Activated T-cell treated with anti-CD3 and anti-CD28 coated beads for 4 hours (primary cell): ENCODE measurements at places on chromosomes 7 and 10.

DNA sequence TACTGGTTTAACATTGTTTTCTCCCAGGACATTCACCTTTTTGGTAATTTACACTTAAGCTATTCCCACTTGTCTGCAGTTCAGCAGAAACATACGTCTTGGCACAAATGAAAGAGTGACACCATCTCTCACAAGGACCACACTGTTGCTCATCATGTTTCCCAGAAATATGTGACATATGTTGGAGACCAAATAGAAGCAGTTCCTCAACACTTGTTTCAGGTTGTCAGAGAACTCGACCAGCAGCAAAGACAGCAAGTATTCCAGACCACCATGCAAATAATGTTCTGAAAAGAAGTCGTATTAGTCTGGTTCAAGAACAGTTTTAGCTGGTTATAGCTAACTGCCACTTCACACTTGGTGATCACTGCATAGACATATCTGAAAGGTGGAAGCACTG, 81.3 kb upstream of the KLF6 start:
- no peak for DNase-seq

- DNase-seq: no peak
Measured at GRCh38 chr10:97307441-97307840, 11.6 kb upstream of the FRAT1 start.

DNA sequence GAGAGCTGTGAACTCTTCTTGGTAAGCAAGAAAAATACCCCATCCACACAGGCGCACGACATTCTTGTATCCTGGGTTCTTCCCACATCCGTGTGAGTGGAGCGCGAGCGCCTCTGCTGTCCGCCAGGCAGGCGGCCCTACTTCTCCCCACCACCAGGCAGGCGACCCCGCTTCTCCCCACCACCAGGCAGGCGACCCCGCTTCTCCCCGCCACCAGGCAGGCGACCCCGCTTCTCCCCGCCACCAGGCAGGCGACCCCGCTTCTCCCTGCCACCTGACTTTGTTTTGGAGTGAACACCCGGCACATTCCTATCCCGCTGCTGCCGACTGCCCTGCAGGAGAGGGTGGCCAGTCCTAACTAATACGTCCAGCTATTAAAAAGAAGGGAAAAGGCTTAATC, 120.8 kb downstream of the NT5C2 start:
- DNase-seq: no peak

DNA sequence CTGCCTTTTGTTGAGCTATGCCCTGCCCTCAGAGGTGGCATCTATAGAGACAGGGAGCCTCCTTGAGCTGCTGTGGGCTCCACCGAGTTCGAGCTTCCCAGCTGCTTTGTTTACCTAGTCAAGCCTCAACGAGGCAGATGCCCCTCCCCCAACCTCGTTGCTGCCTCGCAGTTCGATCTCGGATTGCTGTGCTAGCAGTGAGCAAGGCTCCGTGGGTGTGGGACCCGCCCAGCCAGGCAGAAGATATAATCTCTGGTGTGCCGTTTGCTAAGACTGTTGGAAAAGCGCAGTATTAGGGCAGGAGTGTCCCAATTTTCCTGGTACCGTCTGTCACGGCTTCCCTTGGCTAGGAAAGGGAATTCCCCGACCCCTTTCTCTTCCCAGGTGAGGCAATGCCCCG, 88.4 kb upstream of the CDK6 start:
- DNase-seq: no peak

- DNase-seq: no peak
Measured at GRCh38 chr7:42700406-42701327, 211.2 kb downstream of the C7orf25 start.

DNA sequence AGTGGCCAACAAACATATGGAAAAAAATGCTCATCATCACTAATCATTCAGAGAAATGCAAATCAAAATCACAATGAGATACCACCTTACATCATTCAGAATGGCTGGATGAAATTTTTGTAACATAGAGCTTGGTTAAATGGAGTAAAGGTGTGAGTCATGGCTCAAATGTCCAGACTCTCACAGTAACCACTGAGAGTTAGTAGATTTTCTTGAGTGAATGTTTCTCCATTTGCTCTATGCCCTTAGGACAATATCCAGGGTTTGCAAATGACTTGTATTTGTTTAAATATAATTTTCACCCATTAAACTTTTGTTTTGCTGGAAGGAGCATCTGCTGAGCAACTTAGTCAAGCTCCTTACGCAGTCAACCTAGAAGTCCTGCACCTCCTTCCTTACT, 967.2 kb downstream of the XPNPEP1 start:
- DNase-seq: no peak

GRCh38 chr10:101075775-101076174, 14.0 kb downstream of the KAZALD1 start:
- DNase-seq: no peak

- DNase-seq: no peak
Measured at GRCh38 chr10:122632031-122632430, 67.6 kb downstream of the C10orf120 start.

DNA sequence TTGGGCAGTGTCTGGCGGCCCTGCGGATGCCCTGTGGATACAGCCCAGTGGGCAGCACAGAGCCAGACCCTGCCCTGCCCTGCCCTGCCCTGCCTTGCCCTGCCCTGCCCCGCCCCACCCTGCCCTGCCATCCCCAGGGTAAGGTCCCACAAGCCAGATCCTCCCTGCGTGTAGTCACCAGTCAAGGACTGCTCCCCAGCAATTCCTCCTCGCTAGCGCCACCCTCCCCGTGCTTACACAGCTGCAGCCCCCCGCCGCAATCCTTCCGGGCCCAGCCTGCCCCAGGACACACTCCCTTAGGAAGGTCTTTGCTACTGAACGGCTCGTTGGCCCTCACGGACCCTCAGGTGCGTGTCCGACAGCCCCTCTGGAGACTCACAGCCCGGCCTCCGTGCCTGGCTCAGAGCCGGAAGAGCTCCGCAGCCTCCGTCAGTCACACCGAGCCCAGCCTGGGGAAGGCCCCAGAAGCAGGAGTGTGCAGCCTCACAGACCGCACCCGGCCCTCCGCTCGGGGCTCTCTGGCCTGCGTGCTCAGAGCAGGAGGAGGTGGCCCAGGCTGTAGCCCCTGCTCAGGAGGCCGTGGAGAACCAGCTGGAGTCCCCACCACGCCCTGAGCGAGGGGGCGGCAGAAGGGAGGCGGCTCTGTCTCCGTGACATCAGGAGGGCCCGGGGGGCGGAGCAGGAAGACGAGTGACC, 68.3 kb downstream of the PWWP2B start:
- no peak for DNase-seq

DNA sequence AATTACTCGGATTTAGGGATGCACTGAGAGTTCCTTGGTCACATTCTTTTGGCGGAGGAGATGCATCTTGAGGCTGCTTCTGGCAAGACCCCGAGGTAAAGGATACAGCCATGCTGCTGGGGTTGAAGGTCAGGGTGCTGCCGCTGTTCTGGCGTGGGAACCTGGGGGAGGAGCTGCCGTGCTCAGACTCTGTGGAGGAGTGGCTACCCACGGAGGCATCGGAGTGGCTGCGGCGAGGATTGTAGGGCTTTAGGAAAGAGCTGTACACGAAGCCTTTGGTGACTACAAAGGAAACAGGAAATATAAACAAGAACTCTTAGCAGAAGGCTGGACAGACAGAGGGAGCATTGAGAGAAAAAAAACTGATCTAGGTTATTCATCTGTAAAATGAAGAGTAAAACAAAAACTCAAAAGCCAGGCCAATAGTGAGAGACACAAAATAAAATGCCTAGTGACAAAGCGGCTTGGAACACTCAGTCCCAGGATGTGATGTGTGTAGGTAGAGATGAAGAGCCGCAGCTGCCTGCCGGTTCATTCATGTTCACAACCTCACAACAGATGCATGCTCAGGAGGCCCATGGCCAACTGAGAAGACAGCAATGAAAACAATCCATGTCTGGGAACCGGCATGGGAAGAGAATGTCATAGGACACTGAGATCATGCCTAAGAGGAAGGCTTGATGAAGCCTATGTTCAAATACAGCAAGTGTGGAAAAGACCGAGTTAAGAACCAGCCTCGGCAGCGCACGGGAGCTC, 97.8 kb downstream of the ABCC2 start:
- DNase-seq: no peak
